ENCODE measurements at places on chromosomes 3 and 15.

DNA sequence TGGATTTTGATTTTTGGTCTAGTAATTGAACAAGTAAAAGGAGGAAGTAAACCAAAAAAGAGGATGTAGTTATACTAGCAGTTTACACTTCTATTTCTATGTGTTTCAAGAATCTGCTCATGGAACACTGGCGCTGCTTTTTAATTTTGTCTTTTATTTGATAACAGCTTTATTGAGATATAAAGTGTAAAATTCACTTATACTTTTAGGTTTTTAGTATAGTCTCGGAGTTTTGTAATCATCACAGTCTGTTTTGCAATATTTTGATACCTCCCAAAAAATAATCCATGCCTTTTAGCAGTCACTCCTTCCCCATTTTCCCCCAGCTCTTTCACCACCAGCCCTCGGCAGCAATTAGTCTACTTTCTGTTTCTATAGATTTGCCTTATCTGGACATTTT, 18.0 kb downstream of the UBE2E2 start:
- DNase-seq: no peak

DNA sequence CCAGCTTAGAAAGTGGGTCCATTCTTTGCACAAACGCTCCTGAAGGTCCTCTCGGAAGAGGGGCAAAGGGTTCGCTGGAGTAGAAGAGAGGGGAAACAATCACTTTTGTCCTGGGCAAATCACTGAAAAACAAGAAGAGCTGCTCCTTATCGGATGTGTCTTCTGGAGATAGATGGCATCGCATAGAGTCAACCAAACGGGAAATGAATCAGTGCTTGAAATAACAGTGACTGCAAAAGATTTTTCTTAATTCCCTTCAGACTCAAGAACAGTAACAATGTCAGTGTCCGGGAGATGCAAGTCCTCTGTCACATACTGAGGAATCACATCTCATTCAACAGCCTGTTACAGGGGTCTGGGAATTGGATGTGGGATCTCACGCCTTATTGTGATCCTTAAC, 78.8 kb upstream of the PCSK6 start:
- no peak for DNase-seq

DNA sequence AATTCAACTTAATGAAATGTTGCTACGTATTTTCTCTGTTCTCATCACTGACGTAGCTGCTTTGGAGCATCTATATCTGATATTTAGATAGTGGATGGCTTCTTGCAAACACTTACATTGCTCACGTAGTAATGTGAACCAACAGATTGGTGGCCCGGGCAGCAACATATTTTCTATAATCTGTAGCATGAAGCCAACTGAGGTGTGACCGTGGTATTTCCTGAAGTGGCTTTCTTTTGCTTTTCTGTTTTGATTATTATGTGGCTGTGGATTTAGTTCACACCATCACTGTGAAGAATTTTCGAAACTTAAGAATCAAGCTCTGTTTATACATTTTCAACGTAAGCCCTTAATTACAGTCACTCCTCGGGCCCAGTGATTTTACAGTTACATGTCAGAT, 288.5 kb downstream of the LPP start:
- DNase-seq: no peak

GRCh38 chr3:196691386-196691785, 20.7 kb downstream of the CEP19 start:
- DNase-seq: no peak

DNA sequence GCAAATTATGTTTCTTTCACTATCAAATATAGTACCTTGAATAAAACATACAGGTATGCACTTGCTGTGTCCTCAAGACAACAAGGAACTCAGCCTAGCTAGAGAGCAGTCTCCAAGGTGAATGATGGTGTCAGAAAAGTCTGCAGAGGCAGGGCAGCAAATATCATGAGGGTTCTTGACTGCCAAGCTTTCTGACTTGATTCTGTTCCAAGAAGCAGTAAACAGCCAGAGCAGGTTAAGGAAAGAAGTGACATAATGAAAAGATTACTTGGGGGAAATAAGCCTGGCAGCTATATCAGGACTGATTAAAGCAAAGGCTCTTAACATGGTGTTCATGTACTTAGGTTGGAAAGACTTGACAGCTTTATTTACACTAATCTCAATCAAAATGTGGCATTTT, 192.2 kb upstream of the GADL1 start:
- DNase-seq: no peak

- DNase-seq: no peak
Measured at GRCh38 chr3:13378155-13378554, 42.0 kb downstream of the NUP210 start.

DNA sequence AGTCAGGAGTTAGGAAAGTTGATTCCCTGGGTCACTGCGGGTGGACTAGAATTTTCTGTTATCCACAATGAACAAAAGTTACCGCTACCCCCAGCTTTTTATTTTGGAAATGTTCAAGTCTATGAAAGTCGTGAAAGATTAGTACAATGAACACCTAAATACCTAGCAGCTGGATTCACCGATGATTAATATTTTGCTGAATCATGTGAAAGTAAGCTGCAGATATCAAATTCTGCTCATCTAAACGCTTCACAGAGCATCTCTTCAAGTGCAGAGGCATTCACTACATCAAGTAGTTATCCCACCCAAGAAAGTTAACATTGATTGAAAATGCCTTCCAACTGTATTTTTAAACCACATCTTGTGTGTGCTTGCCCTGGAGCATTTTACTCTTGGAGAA, 729.0 kb upstream of the NR2F2 start:
- no peak for DNase-seq

DNA sequence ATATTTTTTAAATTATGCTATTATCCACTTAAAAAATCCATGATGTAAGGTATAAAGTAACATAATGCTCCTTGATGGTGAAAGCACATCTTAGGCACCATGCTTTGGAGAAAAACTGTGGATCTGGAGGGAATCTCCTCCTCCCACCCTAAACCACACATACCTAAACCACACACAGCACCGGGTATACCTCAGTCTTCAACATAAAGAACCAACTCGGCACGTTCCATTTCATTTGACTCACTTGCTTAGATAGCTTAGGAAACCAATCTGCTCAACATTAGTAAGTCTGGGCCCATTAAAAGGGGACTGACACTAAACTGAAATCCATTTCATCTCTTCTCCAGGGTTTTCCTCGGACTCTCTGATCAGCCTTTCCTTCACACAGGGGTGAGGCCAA, 945.7 kb upstream of the CFAP20DC start:
- DNase-seq: no peak

GRCh38 chr3:123281406-123281805, 79.7 kb downstream of the SEC22A start:
- DNase-seq: no peak

GRCh38 chr3:168249205-168249549, 153.5 kb upstream of the GOLIM4 start:
- no peak for DNase-seq

DNA sequence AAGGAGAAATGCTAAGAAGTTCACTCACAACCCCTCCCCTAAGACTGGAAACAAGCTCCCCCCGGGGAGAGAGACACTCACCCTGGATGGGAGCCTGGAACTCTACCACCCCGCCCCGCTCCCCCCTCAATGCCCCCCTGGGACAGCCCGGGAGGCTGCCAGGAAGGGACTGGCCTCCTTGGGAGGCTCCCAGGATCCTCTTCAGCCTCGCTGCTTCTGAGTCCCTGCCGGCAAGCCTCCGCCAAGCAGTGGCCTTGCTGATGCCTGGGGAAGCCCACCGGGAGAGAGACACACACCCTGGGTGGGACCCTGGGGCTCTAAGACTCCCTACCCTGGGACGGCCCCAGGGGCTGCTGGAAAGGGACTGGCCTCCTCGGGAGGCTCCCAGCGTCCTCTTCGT, 33.4 kb downstream of the CPEB1 start:
- no peak for DNase-seq
